ENCODE measurements at places on chromosomes 7 and 10.

DNA sequence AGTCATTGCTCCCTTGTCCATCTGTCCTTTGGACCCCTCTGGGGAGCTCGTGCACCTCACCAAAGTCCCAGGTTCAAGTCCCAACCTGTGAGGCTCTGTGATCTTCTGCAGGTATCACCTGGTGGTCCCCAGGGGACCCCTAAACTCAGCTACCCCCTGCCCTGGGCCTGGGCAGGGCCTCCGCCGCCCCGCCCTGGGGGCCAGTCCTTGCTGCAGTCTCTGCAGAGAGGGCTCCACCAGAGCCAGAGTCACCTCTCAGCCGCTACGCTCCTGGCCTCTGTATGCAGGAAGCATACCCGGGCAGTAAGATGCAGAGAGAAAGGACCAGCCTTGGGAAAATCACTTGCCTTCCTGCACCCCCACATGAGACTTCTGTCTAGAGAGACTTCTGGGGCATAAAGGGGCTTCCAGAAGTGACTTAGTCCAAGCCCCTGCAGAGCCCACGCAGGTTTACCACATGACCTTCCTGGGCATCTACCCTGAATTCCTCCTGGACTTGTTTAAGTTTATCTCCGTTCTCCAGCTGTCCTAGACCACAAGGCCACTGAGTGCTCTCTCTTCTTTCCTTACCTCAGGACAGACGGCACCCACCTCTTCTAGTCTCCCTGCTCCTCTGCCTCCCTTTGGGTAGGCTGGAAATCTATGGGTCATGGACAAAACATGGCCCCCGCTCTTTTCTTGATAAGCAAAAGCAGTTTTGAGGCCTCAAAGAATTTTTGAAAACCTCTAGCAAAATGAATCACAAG lies 21.2 kb downstream of the CALML5 start:
- no peak for DNase-seq

DNA sequence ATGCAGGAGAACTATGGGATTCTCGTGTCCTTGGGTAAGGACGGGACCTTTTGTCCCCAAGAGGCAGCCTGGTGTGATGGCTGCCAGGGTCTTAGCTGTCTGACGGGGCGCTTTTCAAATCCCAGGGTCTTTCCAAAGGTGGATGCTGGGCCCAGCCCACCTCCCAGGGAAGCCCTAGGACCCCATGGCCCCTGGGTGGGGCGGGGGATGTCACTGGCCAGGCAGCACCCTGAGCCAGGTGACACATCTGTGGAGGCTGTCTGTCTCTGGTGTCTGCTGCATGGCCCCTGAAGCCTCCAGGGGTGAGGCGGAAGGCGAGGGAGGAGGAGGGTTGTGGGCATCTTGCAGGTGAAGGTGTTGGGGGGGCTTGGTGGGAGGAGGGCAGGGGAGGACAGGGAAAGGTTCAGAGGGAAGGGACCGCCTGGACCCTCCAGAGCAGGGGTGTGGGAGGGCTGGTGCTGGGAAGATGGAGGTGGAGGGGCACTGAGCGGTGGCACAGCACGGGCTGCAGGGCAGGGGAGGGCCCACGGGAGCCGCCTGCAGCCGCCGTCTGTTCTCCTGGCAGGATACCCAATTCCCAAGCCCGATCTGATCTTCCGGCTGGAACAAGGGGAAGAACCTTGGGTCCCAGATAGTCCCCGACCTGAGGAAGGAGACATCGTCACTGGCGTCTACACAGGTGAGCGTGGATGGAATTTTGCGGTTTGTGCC lies 7.0 kb downstream of the ZNF316 start:
- no peak for DNase-seq

DNA sequence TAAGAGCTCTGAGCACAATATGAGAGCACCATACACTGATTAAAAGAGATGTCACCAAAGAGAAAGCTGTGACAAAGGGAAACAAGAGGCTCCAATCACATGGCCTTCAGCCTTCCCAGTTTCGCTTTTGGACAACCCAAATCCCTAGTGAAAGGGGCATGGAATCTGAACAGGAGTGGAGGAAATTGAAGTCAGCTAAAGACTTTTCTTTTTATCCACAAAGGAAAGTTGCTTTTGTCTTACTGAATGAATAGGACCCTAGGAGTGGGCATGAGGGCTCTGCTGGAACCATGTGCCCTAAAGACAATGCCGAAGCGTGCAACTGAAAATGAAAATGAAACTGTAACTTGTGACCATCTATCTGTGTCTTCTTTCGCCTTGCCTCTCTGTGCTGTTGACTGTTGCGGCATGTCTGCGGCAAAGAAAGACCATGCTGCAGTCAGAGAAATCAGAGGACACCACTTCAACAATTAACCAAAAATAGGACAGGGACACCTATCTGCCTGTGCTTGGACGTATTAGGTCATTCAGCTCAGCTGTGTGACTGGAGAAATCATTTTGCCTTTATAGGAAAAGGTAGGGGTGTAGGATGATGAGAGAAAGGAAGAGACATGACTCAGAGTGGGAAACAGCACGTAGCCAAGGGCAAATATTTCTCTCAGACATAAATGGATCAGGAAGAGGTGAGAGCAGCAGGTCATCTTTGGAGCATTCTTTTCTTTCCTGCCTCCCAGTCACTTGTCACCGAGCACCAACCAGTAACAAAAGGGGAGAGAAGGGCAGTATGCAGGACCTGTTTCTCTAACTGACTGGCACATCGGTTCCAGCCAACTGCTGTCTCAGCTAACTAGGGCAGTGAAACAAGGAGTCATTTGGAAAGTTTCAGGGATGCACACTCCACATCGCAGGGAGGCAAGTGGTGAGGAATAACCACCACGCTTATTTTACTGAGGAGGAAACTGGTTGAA lies 12.3 kb downstream of the CAV2 start:
- peak; percentile 49 for DNase-seq

GRCh38 chr10:101880232-101880573 lies 36.6 kb upstream of the KCNIP2 start:
- DNase-seq, result peak; percentile 22

DNA sequence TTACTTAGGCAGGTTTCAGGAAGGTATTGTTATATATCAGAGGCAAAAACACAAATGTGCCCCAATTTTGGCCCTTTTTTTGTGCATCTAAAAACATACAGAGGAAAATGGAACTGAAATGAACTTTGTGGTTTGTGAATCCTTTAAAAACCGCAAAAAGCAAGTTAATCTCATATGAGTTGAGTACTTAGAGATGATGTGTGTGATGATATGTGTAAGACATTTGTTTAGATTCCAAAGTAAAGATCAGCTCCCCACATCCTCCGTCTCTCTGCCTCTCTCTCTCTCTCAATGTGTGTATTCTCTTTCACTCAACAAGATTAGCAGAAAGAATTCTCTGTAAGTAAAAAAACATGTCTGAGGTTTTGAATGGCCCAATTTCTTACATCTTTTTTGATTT lies 201.9 kb downstream of the MALRD1 start:
- no peak for DNase-seq

DNA sequence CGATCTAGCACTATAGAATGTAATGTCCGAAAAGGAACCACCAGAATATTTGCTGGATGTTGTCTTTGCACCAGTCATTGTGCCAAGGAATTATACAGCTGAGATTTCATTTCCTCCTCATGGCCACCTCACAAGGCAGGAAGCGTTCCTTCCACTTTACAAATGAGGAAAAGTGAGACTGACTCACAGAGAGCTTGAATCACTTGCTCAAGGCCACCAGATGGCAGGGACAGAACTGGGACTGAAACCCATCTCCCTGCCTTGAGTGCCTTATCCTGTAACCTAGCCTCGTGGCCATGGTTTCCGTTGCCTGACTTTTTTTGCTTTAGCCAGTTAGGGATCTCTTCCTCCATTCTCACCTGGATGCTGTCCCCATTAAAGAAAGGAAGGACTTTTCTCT lies 44.7 kb upstream of the PDZD8 start:
- DNase-seq, result peak; percentile 78

DNA sequence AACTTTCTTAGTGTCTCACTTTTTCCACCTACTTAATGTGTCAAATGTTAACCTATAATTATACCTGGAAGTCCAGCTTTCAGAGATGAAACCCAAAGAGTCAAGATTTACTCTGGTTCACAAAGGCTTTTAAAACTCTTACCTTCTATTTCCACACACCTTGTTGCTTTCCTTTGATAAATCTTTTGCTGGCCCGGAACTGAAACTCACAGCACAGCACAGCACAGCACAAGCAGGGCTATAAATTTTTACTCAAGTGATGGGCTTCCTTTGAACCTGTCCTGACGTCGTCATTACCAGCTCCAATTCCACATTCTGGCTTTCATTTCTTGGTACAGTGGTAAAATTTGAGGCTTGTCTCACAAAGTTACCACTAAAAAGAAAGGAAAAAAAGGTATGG lies 861.0 kb downstream of the SORCS3 start:
- DNase-seq, result no peak

GRCh38 chr7:126728967-126729366 lies 523.8 kb downstream of the GRM8 start:
- no peak for DNase-seq

- no peak for DNase-seq
Observed at GRCh38 chr10:31659665-31660064, 269.0 kb downstream of the ARHGAP12 start.

GRCh38 chr7:132577206-132578049 lies 1.2 kb upstream of the PLXNA4 start:
- peak; percentile 72 for DNase-seq

DNA sequence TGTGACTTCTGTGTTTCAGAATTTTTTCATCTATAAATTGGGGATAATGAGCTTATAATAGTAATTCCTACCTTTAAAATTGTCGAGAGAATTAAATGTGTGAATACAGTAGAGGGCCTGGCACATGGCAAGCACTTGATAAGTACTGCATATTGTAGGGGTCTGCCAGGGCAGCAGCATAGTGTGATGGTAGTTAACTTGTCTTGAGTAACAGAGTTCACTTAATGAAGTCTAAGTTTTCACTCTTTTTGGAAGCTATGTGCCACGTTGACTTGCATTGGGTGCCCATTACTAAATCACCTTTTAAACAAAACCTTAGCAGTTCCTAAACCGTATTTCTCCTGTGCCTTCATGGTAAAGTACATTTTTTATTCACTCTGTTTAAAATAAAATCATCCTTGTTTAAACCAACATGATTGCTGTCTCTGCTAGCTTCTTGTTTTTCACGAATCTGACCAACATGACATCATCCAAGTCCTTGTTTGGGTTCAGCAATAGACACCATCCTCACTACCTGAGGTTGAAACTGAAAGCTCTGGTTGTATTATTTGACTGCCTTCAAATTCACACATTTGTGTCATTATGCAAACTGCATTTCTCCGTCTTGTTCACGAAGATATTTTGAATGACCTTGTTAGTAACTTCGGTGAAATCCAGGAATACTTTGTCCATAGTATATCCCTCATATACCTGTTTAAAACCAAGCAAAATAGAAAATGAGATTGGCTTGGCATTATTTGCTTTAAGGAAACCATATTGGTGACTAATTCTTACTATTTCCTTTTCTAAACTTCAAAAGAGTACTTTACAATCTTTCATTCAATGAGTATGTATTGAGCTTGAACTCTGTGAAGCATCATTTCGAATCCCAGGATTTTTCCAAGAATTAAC lies 340.2 kb downstream of the SUGCT start:
- no peak for DNase-seq

GRCh38 chr7:45001138-45001694 lies 1.2 kb downstream of the CCM2 start:
- peak; percentile 49 for DNase-seq

- no peak for DNase-seq
Observed at GRCh38 chr7:154620141-154620755, 382.7 kb downstream of the PAXIP1 start.

GRCh38 chr7:151552352-151553028 lies 32.8 kb upstream of the RHEB start:
- no peak for DNase-seq

GRCh38 chr7:26449175-26450165 lies 157.8 kb downstream of the SNX10 start:
- DNase-seq, result peak; percentile 71

DNA sequence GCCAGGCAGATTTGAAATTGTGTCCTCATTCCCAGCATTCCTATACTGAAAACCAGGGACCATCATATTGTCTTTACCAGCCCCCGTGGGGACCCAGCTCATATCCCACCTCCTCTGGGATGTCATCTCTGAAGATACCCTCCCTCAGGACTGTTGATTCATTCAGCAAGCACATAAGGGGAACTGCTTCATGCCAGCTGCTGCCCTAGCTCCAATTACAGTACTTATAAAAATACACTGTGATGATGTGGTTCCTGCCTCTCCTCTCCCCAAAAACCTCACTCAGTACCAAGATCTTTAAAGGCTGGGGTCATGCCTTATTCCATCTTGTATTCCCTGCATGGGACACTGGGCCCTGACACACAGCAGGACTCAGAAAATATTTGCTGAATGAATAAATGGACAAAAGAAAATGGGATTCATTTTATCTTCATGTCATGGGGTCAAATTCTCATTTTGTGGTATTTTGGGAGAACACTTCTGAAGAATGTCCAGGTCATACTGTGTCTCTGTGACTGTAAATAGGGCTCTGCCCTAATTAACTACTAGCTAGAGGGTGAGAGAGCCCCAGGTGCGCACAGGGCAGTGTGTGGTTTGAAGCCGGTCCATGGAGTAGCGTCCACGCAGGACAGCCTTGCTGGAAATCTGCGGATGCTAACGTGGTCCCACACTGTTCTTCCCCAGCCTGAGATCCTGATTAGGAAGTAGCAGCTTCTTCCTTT lies 29.0 kb upstream of the DAGLB start:
- peak; percentile 38 for DNase-seq

GRCh38 chr7:19369182-19369581 lies 224.0 kb upstream of the FERD3L start:
- no peak for DNase-seq

- DNase-seq, result no peak
Observed at GRCh38 chr10:71404503-71405295, 8.0 kb downstream of the CDH23 start.

GRCh38 chr7:35722054-35722849 lies 27.3 kb upstream of the HERPUD2 start:
- no peak for DNase-seq

- no peak for DNase-seq
Observed at GRCh38 chr7:76040126-76040525, 7.7 kb downstream of the STYXL1 start.

GRCh38 chr10:69567920-69568319 lies 5.3 kb downstream of the NEUROG3 start:
- DNase-seq, result peak; percentile 74

GRCh38 chr10:124676416-124677062 lies 67.6 kb downstream of the FAM53B start:
- no peak for DNase-seq

- DNase-seq, result no peak
Observed at GRCh38 chr10:60162631-60163030, 227.0 kb downstream of the ANK3 start.

GRCh38 chr7:36100634-36101033 lies 52.4 kb upstream of the EEPD1 start:
- no peak for DNase-seq

- no peak for DNase-seq
Observed at GRCh38 chr10:132229834-132230556, 43.2 kb downstream of the DPYSL4 start.
